Left hindlimb (tissue), 1 donor: ENCODE measurements at places on chromosomes 1 and 21.
A peak's percentile ranks its signal among the peaks of the same experiment; 100 is the strongest.

DNA sequence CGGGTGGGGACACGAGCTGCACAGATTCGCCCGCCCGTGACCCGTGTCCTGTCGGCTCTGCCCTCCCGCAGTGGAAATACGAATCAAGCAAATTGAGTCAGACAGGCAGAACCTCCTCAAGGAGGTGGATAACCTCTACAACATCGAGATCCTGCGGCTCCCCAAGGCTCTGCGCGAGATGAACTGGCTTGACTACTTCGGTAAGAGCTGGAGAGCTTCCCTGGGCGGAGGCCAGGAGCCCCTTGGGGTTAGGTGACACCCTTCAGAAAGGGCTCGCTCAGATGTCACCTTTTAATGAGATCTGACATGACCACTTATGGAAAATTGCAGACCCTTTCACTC lies 489 bp downstream of the CDCA8 start:
- DNase-seq: no peak

DNA sequence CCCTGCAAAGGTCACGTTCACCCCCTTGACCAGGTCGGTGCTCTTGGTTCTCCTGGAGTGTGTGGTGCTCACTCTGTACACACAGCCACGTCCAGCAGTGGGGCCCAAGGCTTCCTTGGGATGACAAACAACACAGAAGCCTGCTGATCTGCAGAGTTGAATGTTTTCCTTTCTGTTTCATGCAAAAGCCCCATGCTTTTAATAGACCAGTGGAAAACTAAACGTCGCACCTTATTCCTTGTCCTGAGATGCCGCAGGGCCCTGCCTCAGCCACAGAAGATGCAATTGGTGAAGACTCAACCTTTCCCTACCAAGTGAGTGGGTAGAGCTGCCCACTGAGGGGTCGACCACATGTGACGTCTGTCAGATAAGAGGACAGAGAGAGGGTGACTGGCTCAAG lies 5.8 kb upstream of the PDPN start:
- no peak for DNase-seq

DNA sequence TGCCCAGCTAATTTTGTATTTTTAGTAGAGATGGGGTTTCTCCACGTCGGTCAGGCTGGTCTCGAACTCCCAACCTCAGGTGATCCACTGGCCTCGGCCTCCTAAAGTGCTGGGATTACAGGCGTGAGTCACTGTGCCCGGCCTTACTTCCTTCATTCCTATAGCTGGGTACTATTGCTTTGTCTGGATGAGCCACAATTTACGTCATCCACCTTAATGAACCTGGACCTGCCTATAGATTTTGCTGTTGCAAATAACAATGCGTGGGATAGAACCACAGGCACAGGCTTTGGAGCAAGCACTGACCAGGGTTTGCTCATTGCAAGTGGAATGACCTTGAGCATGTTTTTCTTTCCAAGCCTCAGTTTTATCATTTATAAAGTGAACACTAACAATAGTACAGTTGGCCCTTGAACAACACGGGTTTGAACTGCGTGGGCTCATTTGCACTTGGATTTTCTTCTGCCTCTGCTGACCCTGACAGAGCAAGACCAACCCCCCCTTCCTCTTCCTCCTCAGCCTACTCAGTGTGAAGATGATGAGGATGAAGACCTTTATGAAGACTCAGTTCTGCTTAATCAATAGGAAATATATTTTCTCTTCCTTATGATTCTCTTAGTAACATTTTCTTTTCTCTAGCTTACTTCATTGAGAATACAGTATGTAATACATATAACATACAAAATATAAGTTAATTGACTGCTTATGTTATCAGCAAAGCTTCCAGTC lies 33.3 kb upstream of the BECN2 start:
- DNase-seq: no peak

DNA sequence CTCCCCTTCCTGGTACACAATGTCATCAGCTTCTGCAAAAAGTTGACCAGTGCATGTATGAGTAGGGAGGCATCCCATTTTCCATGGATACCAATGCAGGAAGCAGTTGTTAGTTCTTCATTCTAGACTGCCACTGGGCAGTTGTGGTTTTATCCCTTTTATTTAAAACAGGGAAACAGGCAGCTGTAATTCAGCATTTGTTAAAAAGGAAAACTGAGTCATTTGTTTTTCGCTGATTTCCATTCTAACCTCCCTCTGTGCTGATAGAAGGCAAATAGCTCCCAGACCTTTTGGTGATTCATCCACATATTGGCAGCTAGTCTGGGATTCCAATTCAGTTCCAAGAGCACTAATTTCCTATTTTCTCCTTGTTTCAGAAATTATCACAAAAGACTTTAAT lies 21.1 kb upstream of the ABCA4 start:
- DNase-seq: no peak

DNA sequence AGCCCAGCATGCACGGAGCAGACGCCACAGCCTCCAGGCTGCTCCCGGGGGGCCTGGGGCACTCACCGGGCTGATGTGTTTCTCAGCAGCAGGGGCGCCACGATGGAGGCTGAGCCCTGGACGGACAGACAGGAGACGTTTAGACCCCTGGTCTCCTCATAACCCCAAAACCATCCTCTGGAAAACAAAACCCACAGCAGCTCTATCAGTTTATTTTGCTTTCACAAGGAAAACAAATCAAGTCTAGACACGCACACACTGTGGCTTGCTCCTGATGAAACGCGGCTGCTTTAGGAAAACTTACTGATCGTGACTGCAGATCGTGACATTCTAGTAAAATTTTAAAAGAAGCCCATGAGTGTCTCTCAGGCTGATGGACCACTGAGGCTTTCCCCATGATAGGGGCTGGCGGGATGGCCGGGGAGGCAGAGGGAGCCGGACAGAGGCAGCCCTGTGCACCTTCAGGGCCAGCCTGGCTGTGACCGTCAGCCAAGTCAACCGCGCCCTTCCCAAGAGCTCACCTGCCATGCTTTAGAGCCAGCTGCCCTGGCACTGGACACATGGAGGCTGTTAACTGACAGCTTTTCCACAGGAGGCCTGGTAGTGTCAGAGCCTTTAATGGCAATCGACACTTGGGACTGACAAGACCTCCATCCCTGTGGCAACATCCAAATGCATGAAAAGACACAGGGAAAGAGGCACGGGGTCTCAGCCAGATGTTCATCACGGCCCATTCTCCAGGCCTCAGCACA lies 5.2 kb downstream of the POFUT2 start:
- DNase-seq: no peak

DNA sequence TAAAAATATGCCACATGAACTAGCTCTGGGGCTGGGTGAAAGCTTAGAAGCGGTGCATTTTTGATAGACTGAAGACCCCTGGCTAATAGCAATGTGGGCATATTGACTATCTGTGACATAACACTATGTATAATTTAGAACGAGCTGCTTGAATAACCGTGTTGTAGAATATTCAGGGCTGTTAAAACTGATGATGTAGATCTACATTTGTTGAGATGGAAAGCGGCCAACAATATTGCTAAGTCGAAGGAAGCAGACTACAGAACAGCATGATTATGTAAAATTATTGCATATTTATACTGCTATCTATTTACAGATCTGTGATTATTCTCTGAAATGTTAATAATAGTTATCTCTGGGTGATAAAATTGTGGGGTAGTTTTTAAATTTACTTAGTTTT lies 41.1 kb upstream of the BCL10 start:
- no peak for DNase-seq

DNA sequence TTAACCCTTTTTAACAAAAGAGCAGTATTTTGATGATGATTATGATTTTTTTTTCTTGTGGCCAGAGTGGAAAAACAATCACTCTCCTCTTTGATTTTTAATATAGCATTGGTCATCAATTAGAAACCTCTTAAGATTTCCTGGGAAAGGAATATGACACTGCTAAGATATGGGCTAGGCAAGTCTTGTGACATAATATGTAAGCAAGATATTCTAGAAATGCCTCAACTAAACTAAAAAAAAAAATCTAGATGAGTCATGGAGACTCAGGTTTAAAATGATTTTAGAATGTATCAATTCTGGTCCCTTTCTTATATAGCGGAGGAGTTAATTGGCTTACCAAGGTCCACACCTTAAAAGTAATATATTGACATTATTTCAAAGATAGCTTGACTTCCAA lies 60.3 kb upstream of the JUN start:
- no peak for DNase-seq

- DNase-seq: no peak
These were observed 522.9 kb downstream of the KIF26B start for GRCh38 chr1:245677461-245678240.

- DNase-seq: no peak
These were observed 132.2 kb upstream of the FOXD3 start for GRCh38 chr1:63190171-63190570.

DNA sequence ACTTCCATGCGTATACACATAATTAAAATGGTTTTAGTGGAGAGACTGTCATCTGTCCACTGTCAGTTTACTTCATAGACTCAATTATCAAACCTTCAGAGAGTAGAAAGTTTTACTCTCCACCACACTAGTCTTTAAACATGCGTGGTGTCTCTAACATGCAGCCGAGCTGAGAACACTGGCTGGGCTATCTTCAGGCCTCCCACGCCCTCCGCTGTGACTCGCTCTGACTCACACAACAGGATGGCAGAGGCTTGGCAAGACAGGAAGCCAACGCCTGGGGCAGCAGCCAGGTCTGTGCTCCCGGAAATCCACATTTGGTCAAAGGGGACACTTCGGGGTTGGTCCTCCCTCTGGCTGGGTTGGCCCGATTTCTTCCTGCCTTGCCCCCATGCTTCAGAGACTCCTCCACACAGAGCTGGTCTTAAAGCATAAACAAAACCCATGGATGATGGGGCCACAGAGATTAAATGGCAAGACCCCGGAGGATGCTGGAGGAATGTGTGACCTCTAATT lies 22.7 kb upstream of the IFNGR2 start:
- DNase-seq: peak; percentile 84

- no peak for DNase-seq
These were observed 23.2 kb downstream of the GON4L start for GRCh38 chr1:155833665-155834295.

- DNase-seq: no peak
These were observed 15.7 kb upstream of the PDXK start for GRCh38 chr21:43703035-43703880.

DNA sequence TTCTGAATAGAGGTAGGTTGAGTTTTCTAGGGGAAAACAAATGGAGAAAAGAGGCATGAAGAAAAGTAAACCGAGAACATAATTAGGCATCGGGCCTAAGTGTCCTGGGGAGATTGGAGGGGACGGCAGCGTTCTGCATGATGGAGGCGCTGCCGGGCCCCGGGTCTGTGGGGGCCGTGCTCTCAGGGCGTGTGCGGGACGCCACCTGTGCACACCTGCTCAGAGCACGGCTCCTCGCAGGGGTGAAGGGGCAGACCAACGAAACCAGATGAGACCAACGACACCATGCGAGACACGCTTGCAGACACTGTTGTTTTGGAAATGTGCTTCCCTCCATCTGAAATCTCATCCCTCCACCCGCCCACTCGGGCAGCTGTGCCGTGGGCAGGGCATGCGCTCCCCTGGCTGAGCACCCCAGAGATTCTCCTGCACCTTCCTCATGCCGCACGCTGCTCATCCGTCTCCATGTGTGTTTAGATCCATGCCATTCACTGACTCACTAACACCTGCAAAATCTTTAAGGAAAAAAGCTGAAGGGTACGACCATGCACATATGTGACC lies 28.2 kb upstream of the TRAPPC10 start:
- no peak for DNase-seq

DNA sequence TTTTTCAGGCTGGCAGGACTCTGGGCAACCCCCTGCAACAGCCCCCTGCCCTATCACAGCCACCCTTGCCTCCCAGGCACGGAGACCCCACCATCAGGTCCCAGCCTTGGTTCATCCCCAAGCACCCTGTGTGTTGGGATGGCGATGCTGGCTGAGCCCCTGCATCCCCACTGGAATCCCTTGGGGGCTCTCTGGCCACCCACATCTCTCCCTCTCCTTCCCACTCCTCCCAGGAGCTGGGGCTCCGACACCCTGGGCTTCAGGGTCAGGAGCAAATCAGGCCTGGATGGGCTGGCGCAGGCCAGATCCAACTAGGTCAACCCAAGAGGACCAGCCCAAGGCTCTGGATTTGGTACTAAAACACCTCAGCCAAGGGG lies 25.9 kb downstream of the COL6A1 start:
- peak; percentile 12 for DNase-seq

DNA sequence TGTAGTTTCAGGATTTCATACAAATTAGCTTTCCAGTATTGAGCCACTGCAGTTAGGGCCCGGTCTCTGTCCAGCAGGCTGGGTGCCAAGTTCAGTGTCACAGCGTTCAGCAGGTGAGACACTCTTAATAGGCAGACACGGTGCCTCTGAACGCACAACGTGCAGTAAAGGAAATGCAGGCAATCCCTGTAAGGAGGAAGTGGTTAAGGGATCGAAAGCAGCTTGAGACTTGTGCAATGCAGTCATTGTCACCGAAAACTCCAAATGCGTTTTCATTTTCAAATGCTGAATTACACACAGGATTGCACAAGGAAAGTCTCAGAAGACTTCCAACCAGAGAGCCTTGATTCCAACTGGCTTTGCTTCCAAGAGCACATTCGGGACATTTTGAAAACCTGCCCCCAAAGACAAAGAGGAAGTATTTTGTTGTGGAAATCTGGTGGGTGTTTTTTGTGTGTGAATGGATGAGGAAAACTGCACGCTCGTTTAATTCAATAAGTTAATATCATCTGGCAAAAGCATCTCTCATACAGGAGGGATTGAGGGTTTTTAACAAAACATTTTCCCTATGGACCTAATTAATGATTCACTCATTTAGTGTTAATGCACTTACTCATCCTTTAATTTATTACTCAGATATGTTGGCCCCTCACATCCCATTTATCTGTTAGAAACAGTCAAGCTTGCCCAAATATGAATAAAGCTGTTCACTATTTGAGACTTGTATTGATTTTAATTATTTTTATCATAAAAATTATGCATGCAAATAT lies 61.6 kb downstream of the PTGS2 start:
- DNase-seq: peak; percentile 36

DNA sequence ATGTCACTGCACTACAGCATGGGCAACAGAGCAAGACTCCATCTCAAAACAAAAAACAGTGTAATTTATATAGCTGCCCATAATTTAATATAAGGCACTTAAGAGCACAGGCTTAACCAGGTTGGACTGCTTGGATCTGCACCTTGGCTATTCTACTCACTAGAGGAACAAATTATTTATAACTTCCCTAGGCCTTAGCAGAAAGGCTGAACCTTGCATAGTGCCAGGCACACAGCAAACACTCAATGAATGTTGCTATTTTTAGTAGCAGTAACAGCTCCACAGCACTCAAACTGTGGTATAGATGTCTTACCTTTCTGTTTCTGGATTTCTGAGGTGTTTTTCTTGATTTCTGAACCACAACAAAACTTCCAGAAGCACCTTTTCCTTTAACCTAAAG lies 19.8 kb downstream of the HP1BP3 start:
- DNase-seq: no peak

DNA sequence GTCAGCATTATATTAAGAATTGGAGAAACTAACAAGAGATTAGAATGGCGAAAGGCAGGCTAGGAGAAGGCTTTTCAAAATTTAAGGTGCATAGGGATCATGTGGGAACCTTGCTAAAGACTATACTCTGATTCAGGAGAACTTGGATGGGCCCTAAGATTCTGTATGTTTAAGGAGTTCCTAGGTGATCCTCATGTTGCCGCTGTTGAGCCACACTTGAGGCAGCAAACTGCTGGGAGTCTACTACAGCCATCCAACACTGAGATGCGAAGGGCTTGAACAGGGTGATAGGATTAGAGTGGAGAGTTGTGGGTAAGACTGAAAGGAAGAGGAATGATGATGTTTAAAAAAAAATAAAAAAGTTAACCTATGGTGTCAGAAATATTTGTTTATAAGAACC lies 1013.2 kb downstream of the MRPL39 start:
- no peak for DNase-seq

- no peak for DNase-seq
These were observed 21.4 kb upstream of the PLEKHG5 start for GRCh38 chr1:6512908-6513280.
